NCI-H1930 (cell line): ENCODE measurements at places on chromosomes 4 and X.
A peak's percentile ranks its signal among the peaks of the same experiment; 100 is the strongest.

- no peak for DNase-seq
These were observed 111.0 kb upstream of the PITX2 start for GRCh38 chr4:110733901-110734300.

DNA sequence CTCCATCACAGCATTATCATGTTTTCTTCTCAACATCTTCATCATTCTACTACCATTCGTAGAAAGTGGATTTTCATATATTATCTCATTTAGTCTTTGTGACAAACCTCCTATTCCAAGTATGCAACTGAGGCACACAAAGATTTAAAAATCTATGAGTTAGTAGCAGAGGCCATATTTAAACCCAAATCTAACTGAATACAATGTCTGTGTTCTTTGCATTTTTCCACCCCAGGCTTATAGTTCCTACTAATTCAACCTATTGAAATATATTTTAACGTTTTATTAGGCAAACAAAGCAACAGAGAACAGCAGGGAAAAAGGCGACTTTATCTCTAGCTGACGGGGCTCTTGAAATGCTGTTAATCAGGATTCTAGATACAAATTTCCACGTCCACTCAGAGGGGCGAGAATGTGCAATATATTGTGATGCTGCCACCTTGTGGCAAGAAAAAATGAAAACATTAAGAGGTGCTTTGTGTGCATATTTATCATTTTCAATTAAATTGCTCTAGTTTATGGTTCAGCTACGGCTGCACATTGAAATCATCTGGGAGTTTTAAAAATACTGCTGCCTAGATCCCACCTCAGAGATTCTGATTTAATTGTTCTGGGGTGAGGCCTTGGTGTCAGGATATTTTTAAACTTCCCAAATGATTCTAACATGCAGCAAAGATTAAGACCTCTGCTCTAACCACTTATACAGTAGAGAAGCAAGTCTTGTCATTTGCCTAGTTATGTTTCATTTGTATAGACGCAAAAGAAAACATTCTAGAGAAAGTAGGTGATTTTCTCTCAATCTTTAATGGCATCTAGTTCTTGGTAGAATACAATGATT lies 315.9 kb downstream of the MAPK10 start:
- DNase-seq: peak; percentile 32

DNA sequence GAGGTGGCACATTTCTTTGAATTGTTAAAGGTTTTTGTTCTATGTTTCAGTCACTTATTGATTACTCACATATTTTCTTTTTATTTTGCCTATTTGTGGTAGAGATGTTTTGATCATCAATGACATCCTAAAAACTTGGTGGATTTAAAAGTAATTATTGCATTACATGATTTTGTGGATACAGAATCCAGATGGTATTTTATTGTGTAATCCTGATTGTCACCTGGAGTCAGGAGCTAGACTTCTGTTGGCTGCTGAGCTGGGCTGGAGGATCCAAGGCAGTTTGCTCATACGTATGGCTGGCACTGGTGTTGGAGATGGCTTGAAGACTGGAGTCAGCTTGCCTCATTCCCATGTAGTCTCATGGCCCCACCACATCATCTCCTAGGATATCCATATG lies 1009.6 kb upstream of the PCDH7 start:
- DNase-seq: no peak

GRCh38 chrX:17369309-17369708 lies 5.7 kb upstream of the NHS start:
- no peak for DNase-seq

GRCh38 chr4:95758001-95758400 lies 81.9 kb upstream of the PDHA2 start:
- DNase-seq: no peak

- no peak for DNase-seq
These were observed 1999.1 kb upstream of the ADGRL3 start for GRCh38 chr4:59200992-59201391.
